ENCODE measurements at places on chromosomes 7 and 10. TPM values are rescaled to one million over a fixed set of nuclear protein-coding genes. Genes with fewer than 3 reads are reported as not detected.

Gene FOXP2
- total RNA-seq, result 0.34 TPM

Gene ERVW-1
- total RNA-seq, result not detected

Gene WDR86
- total RNA-seq, result not detected

Gene ZNF485
- total RNA-seq, result 1.1 TPM

Gene NME8
- not detected for total RNA-seq

Gene SEMA3E
- 0.27 TPM for total RNA-seq

Gene C10orf105
- not detected for total RNA-seq

Gene LIPN
- not detected for total RNA-seq

Gene WEE2
- not detected for total RNA-seq

Gene PRPS1L1
- not detected for total RNA-seq

Gene SPOCK2
- total RNA-seq, result 1.2 TPM

Gene SPDYE16
- not detected for total RNA-seq

Gene FGL2
- total RNA-seq, result 0.25 TPM

Gene NKX6-2
- total RNA-seq, result not detected

Gene INMT
- 0.27 TPM for total RNA-seq

Gene FKBP6
- total RNA-seq, result not detected

Gene FFAR4
- total RNA-seq, result not detected

Gene MRM2
- 19.5 TPM for total RNA-seq

Gene CDHR1
- total RNA-seq, result 0.05 TPM

Gene GLI3
- total RNA-seq, result 3.8 TPM

Gene GIMAP4
- total RNA-seq, result 62.7 TPM

Gene CADPS2
- 35.9 TPM for total RNA-seq

Gene ERCC6
- total RNA-seq, result 6.3 TPM

Gene LLCFC1
- not detected for total RNA-seq

Gene LIPJ
- total RNA-seq, result not detected

Gene APBB1IP
- total RNA-seq, result not detected

Gene DYNC1I1
- total RNA-seq, result 0.89 TPM

Gene NPY4R2
- not detected for total RNA-seq

Gene CALN1
- not detected for total RNA-seq

Gene HSPA12A
- total RNA-seq, result 0.05 TPM

Gene TUBB8
- total RNA-seq, result 0.13 TPM

Gene SMURF1
- 11.1 TPM for total RNA-seq

Gene OR2A12
- not detected for total RNA-seq

Gene DPYSL4
- total RNA-seq, result 8.2 TPM

Gene DNAJC12
- 0.39 TPM for total RNA-seq

Gene VAX1
- total RNA-seq, result not detected

Gene ZPBP
- total RNA-seq, result not detected

Gene OR2A14
- total RNA-seq, result not detected

Gene SEMA3C
- total RNA-seq, result not detected

Gene AS3MT
- 1.1 TPM for total RNA-seq

Gene SHH
- total RNA-seq, result 0.20 TPM

Gene TBX20
- total RNA-seq, result not detected

Gene CNPY1
- total RNA-seq, result not detected

Gene RNF148
- total RNA-seq, result 0.44 TPM

Gene SFTPA1
- not detected for total RNA-seq

Gene PDGFA
- total RNA-seq, result 87.3 TPM

Gene OR9A2
- total RNA-seq, result not detected

Gene KIF11
- total RNA-seq, result 35.1 TPM

Gene CLRN3
- total RNA-seq, result not detected

Gene CARD11
- 0.27 TPM for total RNA-seq

Gene HOXA9
- 24.6 TPM for total RNA-seq

Gene ABCC2
- total RNA-seq, result 0.07 TPM

Gene CRPPA
- 1.4 TPM for total RNA-seq

Gene ENTPD1
- total RNA-seq, result 3.5 TPM

Gene NEURL1
- total RNA-seq, result 0.10 TPM

Gene FAM25C
- not detected for total RNA-seq

Gene PRRT4
- total RNA-seq, result not detected

Gene HGF
- total RNA-seq, result 0.69 TPM

Gene LRRC17
- total RNA-seq, result 3.3 TPM
